ENCODE measurements at places on chromosomes 3 and 15. TPM values are rescaled to one million over a fixed set of nuclear protein-coding genes. Genes with fewer than 3 reads are reported as not detected.

CHRFAM7A gene
- total RNA-seq, result 1.6 TPM

DGKG gene
- total RNA-seq, result 4.3 TPM

FBXW12 gene
- not detected for total RNA-seq

MYZAP gene
- 12.5 TPM for total RNA-seq

SEMA7A gene
- 92.9 TPM for total RNA-seq

CNBP gene
- total RNA-seq, result 279 TPM

KBTBD13 gene
- not detected for total RNA-seq

GABRR3 gene
- total RNA-seq, result not detected

LRRC34 gene
- 8.9 TPM for total RNA-seq

UNC13C gene
- total RNA-seq, result not detected

RYR3 gene
- 1.8 TPM for total RNA-seq

OCA2 gene
- total RNA-seq, result 3.0 TPM

ASB14 gene
- not detected for total RNA-seq

TRIM42 gene
- total RNA-seq, result not detected

NEK11 gene
- 4.6 TPM for total RNA-seq

GPR160 gene
- 44.0 TPM for total RNA-seq

SST gene
- not detected for total RNA-seq

AADACL2 gene
- total RNA-seq, result not detected

AAGAB gene
- total RNA-seq, result 23.1 TPM

SPESP1 gene
- 4.4 TPM for total RNA-seq

CAMK1 gene
- total RNA-seq, result 10.1 TPM

CASR gene
- total RNA-seq, result 0.13 TPM

ST8SIA2 gene
- total RNA-seq, result not detected

MELTF gene
- total RNA-seq, result 3.9 TPM

KLHL40 gene
- not detected for total RNA-seq

GNAT1 gene
- total RNA-seq, result 0.44 TPM

SLC24A5 gene
- not detected for total RNA-seq

MYRIP gene
- total RNA-seq, result 35.2 TPM

PLA2G4D gene
- not detected for total RNA-seq

PCSK6 gene
- total RNA-seq, result 271 TPM

TUSC7 gene
- not detected for total RNA-seq

MAP1A gene
- 3.1 TPM for total RNA-seq

FANCD2OS gene
- not detected for total RNA-seq

MUC4 gene
- total RNA-seq, result not detected

RTP4 gene
- 8.4 TPM for total RNA-seq

PAQR5 gene
- total RNA-seq, result not detected

ZIC1 gene
- not detected for total RNA-seq

ADGRG7 gene
- total RNA-seq, result not detected

PTH1R gene
- total RNA-seq, result 38.7 TPM

HERC2 gene
- 63.1 TPM for total RNA-seq

ITGA11 gene
- total RNA-seq, result 17.2 TPM

GOLGA8R gene
- total RNA-seq, result 4.7 TPM

BCL2A1 gene
- total RNA-seq, result 52.3 TPM

APOD gene
- total RNA-seq, result 6.8 TPM
